AG20443 (cell line): ENCODE measurements at places on chromosomes 7 and 10.
A peak's percentile ranks its signal among the peaks of the same experiment; 100 is the strongest.

DNA sequence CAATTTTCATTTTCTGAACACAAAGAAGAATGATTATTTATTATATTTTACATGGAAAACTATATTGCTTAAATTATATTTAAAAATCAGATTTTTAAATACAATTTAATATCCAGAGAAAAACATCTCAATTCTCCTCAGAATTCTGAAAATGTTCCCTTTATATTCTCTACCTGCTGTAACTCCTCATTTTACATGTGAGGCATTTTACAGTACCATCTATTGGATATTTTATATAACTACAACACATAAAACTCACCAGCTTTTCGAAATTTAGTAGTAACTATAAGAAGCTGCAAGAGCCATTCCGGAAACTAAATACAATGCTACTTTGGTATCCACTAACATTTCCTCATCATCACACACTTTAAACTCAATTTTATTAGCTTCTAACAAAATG lies 264.6 kb downstream of the DGKB start:
- DNase-seq: no peak

DNA sequence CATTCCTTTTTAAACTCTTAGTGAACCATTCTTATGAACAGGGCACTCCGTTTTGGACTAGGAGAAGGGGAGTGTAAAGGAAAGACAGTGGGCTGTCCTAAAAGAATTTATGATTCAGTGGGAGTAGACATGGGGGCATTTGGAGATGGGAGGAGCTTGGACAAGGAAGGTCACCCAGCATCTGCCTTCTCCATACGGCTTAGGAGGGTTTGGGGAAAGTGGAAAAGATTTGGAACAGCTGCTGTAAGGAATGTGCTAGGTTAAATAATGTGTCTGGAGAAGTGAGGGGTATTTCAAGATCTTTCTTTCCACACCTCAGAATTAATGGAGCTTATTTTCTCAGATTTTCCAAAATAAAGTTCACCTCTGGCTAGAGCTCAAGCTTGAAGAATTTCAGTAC lies 24.0 kb downstream of the SLC35G1 start:
- no peak for DNase-seq

DNA sequence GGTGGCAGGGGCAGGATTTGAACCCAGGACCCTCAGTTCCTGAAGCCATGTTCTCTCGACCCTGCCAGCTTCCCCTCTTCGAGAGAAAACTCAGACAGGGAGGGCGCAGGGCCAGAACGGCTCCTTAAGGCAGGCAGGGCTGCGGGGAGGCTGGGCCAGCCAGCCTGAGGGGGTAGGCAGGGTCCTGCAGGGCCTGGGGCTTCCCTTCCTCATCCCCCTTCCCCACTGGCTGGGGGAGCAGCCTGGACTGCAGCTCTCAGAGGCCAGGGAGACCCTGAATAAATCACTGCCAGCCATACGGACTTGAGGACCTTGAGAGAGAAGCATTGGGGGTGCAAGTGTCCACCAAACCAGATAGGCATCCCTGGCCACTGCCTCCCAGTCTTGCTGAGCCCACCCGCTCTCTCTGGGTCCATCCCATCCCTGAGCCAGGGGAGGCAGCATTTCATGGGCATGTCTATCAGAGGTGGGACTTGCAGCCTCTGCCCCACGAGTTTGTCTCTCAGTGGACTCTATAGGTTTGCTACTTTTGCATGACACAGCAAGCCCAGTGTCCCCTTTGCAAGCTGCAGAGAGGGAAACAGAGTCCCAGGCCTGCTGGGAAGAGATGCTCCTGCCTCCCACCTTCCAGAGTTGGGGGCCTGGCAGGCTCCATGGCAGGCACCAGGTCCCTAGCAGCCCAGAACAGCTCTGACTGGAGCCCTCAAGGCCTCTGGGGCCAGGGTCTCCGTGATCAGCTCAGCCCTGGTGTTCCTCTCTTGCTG lies 70.9 kb downstream of the MYL10 start:
- no peak for DNase-seq

GRCh38 chr10:128174581-128175559 lies 48.6 kb upstream of the MKI67 start:
- DNase-seq: no peak

- DNase-seq: peak; percentile 84
Measured at GRCh38 chr7:75565132-75565837, 73.2 kb downstream of the SPDYE5 start.

- no peak for DNase-seq
Measured at GRCh38 chr10:3926675-3927525, 141.9 kb upstream of the KLF6 start.

DNA sequence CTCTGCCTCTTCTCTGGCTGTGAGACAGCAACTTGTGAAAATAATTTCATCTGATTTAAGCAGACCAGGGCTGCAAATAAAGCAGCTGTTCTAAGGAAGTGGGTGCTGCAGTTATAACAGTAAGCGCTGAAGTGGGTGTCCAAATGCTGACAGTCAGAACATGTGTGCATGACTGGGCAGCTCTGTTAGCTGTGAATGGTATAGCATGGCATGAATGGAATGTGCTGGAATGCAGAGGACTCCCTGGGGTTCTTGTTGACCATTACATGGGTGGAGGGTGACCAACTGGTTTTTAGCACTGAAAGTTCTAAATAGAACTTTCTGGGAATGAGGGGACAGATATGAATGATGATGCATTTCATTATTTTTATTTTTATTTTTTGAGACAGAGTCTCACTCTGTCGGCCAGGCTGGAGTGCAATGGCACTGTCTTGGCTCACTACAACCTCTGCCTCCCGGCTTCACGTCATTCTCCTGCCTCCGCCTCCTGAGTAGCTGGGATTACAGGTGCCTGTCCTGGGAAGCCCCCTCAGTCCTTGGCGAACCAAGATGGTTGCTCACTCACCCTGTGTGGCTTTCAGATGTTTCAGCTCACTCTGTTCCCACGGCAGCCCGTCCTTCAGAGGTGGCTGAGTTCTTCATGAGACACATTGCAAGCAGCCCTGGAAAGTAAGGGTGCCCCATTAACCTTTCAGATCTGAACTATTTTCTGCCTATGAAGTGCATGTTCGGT lies 319.8 kb upstream of the PHYHIPL start:
- peak; percentile 91 for DNase-seq

GRCh38 chr7:3453398-3453797 lies 152.3 kb downstream of the SDK1 start:
- no peak for DNase-seq

DNA sequence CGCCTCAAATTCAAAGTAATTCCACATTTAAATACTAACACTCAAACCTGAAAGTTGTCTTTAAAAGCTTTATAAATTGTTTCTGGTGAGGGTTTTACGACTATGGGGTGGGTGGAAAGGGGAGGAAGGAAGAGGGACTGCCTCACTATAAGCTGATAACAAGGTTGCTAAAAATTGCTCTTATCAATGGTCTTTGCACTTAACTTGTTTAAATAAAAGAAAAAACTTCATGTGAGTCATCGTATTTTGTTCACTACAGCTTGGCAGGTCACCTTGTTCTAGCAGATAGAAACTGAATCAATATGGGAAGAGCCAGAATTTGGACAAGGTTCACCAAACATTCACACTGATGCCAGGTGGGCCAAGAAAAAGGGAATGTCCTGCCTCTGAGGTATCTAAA lies 129.2 kb downstream of the TES start:
- DNase-seq: no peak

- DNase-seq: no peak
Measured at GRCh38 chr10:80900661-80901060, 363.0 kb downstream of the SH2D4B start.

DNA sequence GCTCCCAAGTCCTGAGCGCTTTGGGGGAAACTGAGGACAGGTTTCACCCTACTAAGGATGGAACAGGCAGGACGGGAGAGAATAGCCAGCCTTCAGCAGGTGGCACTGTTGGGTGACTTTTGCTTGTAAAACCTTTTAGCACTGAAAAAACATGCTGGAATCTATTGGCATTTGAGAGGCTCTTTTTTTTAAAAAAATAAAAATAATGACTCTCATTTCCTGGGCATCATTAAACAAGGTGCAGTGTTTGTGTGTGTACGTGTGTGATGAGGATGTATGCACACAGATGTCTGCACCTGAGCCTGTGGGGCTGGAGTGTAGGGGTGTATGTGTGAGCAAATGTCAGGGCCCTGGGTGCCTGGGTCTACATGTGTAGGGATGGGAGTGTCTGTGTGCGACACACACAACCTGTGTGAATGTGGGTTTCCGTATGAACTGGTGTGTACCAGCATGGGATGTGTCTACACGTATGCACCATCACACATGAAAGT lies 177.9 kb downstream of the RPS24 start:
- peak; percentile 74 for DNase-seq

- DNase-seq: no peak
Measured at GRCh38 chr10:8103543-8103942, 49.1 kb downstream of the GATA3 start.

DNA sequence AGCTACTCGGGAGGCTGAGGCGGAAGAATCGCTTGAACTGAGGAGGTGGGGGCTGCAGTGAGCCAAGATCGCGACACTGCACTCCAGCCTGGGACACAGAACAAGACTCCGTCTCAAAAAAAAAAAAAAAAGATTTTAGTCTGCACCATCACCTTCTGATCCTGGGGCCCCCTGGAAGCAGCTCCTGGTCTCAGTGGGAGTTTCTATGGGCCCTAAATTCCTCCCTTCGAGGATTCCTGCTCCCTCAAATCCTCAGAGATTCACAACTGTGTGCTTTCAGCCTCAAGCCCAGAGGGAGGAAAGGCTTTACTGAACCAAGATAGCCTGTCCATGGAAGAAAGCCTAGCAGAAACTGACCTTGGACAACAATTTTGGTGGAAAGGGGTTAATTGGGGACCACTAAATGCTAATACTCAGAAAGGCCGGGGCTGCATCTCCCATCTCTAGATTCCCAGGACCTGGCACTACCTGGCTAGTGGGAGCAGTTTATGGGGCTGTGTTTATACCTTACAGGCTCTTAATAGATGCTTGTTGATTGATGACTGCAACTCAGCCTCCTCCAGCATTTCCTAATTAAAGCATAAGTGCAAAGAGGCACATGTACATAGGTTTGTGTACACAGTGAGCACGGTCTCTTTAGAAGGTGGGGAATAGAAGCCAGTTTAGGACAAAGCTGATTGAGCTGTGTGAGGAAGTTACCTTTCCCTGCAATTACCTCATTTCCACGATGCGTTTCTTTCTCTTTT lies 9.2 kb upstream of the FGFR2 start:
- no peak for DNase-seq

DNA sequence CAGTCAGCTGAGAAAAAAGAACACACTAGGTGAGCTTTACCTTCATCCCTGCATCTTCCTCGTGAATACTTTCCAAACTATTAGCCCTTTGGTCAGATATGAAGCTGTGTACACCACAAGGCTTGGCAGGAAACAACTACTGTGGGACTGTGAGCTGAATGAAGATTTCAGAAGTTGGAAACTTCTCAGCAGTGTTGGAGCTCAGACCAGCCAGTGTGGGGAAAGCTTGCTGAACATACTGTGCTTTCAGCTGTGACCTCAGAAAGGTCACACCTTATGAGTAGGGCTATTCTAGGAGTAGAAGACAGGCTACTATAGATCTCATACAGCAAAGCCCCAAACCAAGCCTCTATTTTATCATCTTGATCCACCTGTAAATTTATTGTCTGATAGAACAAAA lies 123.6 kb downstream of the EXOC4 start:
- no peak for DNase-seq

DNA sequence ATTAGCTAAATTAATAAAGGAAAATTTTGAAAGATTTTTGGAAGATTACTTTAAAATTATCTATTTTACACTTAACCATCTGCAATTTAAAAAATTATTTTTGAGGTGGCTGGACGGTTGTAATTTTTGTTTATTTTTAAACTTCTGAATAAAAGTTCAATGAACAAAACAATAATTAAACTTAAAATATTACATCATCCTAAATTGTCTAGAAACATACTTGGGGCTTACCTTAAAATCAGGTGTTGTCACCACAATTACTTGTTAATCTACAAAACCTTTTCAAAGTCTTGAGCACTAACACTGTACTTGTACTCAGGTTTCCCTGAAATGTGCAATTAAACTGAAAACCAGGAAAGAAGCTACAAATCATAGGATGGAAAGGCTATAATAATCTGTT lies 328.3 kb downstream of the NXPH1 start:
- no peak for DNase-seq
